ENCODE measurements at places on chromosomes 2 and 18.

- no peak for DNase-seq
Observed at GRCh38 chr2:232236200-232236599, 142.4 kb upstream of the ALPP start.

DNA sequence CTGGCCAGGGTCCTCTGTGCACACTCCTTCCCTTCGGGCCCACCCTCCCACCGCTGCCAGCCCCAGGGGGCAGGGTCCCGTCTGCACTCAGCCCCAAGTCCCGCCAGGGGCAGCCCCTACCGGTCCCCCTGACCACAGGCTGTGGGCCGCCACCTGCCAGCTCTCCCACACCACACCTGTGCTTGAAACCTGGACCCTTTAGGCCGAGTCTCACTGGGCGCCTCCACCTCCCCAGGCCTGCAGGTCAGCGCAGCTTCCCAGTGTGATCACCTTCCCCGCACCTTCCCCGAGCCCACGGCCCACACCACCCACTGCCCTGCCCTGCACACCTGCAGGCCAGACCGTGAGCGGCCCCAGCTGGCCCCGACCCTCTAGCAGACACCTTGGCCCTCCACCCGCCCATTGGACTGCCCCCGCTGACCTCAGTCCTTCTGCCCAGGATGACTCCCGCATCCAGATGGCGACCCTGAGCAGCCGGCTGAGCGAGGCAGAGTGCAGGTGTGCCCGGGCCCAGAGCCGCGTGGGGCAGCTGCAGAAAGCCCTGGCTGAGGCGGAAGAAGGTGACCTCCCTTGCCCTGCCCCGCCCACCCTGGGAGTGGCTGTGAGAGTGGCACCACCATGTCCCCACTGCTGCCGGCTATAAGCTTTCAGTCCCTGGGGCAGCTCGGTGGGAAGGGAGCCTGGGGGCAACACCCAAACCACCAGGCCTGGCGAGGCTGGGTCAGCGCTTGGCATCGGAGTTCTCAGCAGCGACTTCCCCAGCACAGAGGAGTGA is 31.3 kb upstream of the SNED1 start:
- no peak for DNase-seq

- DNase-seq = no peak
Observed at GRCh38 chr2:19505-19904, 26.8 kb downstream of the FAM110C start.

DNA sequence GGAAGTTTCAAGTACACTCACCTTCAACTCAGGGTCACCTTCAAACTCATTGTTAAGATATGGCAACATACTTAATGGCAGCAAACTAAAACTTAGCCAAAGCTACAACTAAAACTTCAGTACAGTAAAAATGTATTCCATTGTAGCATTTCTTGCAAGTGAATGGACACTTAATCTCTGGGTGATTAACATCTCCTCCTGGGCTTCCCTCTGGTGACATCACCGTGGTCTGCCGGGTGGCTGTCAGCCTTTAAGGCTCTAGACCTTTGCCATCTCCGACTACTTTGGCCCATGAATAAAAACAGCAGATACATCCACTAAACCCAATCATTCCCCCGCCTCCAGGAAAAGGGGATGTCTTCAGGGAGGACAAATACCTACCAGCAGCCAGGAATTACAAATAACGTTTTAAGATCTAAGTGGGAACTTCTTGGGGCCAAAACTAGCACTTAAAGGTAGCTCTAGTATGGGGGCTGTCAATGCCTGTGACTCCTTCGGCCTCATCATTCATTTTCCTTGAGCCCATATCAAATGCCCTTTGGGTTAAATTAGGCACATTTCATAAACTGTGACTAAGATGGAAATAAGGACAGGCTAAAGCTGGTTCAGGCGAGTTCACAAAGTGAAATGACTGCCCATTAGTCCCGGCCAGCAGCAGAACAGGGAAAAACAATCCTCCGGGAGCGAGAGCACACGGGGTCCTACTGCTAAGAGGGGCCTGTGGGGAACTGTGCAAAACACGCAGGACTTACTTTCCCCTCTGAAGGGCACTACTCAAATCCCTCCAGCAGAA is 1.1 kb downstream of the TFCP2L1 start:
- DNase-seq = no peak

- no peak for DNase-seq
Observed at GRCh38 chr2:8416001-8416571, 265.8 kb upstream of the ID2 start.

DNA sequence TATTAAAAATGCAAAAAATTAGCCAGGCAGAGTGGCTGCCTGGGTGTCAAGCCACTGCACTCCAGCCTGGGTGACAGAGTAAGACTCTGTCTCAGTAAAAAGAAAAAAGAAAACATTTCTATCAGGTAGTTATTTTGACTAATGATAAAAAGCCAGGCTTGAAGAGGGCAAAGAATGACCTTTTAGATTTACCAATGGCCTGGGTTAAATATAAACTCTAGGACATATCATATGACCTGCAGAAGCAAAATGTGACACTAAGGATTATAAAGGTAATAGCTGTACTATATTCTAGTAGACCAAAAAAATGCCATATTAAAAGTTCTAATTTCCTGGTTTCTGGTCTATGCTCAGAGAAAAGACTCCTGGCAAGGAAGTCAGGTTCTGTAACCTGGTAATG is 16.1 kb upstream of the STAMBP start:
- no peak for DNase-seq

GRCh38 chr2:188345020-188345419 is 53.3 kb downstream of the GULP1 start:
- no peak for DNase-seq

GRCh38 chr2:226608451-226608850 is 191.2 kb downstream of the IRS1 start:
- no peak for DNase-seq

DNA sequence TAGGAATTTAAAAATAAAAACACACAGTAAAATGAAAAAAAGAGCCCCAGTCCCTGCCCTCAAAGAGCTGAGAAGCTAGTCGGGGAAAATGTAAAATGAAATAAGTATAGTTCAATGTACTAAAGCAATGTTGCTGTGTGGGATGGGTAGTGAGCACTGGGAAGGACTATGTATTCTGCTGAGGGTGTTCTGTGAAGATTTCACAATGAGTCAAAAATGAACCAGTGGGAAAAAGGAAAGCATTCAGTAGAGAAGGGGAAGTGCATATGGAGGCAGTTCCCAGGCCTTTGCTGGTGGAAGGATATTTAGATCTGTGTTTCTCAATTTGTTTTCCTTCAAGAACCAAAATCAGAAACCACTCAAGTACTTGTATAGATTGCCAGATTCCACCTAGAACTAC is 1094.7 kb upstream of the KLHL29 start:
- no peak for DNase-seq

DNA sequence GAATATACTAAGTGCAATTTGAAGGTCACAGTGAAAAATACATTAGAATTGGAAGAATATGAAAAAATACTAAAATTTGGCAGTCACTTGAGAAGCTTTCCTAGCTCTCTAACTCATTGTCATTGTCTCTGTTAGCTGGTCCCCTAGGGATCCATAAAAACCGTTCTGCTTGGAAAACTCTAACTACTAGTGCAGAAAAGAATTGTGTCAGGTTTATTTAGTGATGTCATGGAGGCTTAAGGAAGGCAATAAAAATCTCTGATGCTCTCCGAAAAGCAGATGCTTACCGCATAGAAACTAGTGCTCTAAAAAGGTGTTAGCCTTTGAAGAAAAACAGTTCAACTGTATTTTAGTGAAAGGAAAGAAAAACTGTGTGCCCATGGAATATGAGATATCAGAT is 150.1 kb upstream of the DLGAP1 start:
- DNase-seq = peak; percentile 9

DNA sequence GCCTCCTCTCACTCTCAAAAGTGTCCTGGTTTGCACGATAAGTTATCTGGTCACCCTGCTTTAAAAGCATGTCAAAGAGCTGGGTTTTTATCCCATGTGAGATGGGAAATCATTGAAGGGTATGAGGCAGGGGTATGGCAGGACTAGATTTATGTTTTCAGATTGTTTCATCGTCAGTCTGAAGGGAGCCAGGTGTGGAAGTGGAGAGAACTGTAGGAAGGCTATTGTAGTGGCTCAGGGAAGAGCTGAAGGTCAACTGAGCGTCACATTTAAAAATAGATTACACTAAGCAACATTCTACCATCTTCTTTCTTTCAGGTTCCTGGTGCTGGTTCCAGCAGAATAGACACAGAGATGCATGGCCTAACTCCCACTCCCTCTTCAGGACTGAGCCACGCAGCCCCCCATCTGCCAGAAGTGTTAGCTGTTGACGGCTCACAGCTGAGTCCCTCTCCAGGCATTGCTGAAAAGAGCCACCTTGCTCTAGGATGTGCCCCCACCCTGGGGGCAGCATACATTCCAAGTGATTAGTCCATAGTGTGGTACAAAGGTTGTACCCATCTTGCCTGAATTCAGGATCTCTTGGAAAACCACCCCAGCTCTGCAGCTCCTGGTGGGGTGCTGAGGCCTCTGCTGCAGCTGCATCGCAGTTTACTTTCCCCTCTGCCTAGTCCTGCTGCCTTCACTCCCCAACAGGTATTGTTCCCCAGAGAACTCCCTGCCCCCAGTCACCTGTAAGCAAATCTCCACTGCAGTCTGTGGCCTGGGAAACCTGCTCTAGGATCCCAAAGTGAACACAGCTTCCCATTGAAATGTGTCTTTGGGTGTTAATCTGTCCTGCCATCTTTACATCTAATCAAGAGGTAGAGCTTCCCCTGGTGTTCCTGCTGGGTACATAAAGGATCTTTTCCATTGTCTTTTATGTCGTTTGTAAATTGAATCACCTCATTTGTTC is 79.5 kb upstream of the KLF7 start:
- DNase-seq = peak; percentile 95

GRCh38 chr2:184004948-184005672 is 593.2 kb upstream of the ZNF804A start:
- no peak for DNase-seq

DNA sequence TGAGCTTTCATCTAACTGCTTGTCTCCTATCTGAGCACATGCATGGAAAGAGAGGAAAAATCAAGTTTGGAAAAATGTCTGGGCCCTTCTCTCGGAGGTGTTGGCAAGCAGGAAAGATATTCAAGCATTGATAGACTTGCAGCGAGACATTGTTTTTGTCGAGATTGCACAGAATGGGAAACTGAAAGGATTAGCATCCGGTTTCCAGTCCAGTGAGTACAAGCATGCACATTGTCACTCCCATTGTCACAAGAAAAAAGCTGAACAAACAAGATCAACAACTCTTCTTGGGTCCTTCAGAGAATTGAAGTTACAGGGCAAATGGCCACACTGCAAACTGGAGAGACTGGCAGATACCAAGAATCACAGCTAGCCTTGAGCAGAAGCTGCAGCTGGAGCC is 19.6 kb upstream of the MC5R start:
- no peak for DNase-seq

DNA sequence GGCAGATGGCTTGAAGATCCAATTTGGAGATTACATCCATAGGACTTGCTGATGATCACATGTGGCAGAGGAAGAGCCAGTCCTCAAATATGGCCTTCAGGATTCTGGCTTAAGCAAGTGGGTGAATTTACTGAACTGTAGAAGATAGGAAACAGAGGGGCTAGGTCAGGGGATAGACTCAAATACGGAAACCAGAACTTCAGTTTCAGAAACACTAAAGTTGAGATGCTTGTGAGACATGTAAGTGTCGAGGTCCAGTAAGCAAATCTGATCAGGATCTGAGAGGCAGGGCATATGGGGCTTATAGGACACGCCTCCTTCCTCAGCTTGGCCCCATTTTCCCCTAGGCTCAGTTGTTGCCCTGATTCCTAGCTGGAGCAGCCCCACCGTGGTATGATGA is 107.7 kb downstream of the LBH start:
- no peak for DNase-seq

DNA sequence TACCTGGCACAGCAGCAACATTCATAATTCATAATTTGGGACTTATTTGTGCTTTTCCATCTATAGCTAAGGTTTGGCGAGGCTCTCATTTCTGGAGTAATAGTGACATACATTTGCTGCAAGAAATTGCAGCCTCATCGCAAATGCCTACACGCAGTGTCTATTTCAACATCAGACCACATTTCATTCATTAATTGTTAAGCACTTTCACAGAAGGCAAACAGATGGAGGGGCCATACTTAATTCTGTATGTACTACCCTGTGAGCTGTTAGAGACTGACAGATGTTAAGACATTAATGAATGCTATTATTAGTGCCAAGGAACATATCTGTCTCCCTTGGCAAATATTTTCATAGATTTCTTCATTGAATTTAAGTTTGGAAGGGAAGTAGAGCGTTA is 125.7 kb downstream of the UXS1 start:
- DNase-seq = no peak

DNA sequence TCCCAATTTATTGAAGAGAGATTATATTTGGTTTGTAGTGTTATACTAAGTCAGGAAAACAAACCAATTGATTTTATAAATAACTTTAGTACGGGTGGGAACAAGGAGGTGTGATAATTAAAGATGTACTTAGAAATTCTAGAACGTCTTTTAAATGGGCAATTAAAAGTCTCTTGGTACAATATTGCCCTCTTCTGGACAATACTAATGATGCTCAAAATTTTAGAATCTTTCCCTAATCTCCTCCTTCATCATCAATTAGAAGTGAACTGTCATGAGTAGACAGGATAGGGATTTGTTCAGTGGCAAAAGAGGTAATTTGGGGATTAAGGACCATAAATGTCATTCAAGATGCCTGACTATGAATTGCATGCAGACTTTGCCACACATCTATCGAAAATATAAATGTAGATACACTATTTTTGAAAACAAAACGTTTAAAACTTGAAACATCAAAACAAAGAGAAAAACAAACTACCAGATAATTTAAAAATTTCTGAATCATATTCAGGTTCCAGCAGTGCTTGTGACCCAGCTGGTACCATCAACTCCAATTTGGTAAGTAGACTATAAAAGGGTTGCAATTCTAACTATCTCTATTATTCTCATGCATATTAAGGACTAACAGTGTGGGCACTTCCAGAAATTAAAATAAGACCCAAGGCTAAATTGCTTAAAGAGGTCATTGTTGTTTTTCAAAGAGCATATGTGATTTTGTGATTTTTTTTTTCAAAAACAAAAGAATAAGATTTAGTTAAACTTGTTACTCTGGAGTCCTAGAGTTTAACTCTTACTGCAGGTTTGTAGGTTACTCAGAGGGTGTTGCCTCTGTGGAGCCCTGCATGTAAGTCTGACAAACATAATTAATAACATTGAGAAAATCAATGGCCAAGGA is 123.5 kb downstream of the LAMA3 start:
- peak; percentile 49 for DNase-seq

GRCh38 chr2:25311865-25312575 is 29.7 kb downstream of the DNMT3A start:
- DNase-seq = no peak

GRCh38 chr2:95669441-95669991 is 77.7 kb downstream of the TRIM43 start:
- DNase-seq = no peak

DNA sequence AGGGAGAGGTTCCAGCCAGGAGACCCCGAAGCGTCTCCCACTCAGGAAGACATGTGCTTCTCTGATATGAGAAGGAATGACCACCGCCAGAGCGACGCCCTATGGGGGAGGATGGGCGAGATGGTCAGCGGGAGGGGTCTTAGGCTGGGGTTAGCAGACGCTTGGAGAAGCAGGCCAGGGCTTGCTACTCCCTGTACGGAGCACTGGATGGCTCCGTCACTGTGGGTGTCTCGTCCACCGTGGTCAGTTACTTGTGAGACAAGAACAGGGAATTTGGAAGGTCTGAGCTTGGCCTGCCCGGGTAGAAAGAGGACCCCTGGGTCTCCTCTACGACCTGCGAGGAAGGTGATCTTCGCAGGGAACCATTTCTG is 39.8 kb downstream of the TMEM18 start:
- DNase-seq = no peak
